ENCODE measurements at places on chromosomes 1 and 21. TPM values are rescaled to one million over a fixed set of nuclear protein-coding genes. Genes with fewer than 3 reads are reported as not detected.

DNA sequence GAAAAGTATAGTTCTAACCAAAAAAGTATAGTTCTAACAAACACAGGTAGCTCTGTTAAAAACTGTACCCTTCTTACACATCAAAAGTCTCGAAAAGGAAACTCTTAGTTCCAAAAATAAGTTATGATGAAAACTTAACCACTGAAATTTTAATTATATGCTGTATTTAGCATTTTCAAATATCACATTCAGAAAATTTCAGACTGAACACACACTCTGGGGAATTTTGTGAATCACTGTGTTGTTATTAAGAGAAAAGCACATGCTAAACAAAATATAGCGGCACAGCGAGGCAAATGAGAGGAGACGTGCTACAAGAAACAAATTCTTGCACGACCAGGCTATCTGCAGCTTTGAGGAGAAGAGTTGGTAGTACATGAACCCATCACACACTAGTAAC lies 30.4 kb downstream of the VAV3 start:
- no peak for DNase-seq

DNA sequence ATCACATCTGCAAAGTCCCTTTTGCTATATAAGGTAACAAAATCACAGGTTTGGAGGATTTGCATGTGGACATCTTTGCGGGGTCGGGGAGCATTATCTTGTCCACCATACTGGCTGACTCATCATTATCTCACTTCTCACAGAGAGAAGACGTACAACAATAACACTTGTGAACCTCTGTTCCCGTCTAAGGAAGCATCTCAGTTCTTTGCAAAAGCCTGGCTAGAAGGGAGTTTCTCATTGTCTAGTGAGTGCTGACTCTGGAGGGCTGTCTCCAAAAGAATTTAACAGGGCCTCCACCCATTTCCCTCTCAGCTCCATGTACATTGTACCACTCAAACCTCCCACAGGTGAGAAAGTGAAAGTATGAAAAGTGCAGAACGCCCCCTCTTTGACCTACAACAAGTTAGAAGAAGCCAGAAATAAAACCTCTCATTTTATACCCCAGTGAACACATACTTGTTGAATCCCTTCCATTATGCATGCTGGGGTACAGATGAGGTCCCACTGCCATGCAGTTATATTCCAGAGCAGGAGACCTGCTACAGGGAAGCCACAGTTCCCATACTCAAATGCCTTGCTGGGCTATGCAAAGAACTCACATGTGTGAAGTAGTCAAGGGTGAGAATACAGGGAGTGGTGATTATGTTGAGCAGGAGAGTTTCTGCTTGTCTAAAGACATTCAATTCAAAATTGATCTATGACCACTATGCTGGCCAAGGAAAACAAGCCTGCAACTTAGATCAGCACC lies 121.7 kb upstream of the PRDX6 start:
- no peak for DNase-seq

The TNNI3K gene
- total RNA-seq = 0.84 TPM

The S100A7 gene
- not detected for total RNA-seq

GRCh38 chr1:235741294-235741693 lies 91.7 kb upstream of the GNG4 start:
- no peak for DNase-seq

The GPX7 gene
- 12.2 TPM for total RNA-seq

The FAM72C gene
- total RNA-seq = not detected

GRCh38 chr1:248688527-248689298 lies 13.9 kb downstream of the OR14I1 start:
- no peak for DNase-seq

The MAP3K21 gene
- 0.11 TPM for total RNA-seq

GRCh38 chr1:219826290-219826689 lies 102.1 kb downstream of the SLC30A10 start:
- no peak for DNase-seq

The OR2AK2 gene
- not detected for total RNA-seq

DNA sequence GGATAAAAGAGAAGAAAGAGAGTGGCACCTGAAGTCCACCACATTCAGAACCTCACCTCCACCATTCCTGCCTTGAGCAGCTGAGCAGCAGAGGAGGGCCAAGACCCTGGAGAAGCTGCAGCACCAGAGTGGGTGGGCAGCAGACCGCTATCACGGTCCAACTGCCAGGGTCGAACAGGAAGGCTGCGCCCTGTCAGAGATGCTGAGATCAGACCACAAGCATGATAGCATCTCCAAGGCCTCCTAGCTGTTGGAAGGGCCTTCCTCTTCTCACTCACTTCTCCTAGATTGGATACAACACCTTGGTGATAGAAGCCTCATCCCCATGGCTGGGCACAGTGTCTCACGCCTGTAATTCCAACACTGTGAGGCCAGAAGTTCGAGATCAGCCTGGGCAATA lies 12.1 kb upstream of the SLC45A3 start:
- no peak for DNase-seq
